Retinal pigment epithelial cell (primary cell): ENCODE measurements at places on chromosomes 2 and 18.

DNA sequence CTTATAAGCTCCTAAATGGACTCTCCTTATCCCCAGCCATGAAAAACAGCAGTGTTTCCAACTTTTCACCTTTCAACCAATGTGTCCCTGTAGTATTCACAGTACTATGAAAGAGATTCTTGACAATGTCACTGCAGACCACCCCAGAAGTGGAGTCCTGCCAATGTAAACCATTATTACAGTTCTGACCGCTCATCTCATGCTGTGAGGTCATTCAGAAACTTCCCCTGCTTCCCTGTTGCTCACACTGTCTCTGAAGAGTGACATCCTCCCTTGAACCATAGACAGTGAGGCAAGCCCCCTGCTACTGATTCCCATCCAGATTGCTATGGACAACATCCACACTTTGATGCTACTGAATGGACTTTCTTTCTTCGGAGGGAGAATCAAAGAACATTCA lies 1523.7 kb upstream of the ACVR2A start:
- no peak for DNase-seq

DNA sequence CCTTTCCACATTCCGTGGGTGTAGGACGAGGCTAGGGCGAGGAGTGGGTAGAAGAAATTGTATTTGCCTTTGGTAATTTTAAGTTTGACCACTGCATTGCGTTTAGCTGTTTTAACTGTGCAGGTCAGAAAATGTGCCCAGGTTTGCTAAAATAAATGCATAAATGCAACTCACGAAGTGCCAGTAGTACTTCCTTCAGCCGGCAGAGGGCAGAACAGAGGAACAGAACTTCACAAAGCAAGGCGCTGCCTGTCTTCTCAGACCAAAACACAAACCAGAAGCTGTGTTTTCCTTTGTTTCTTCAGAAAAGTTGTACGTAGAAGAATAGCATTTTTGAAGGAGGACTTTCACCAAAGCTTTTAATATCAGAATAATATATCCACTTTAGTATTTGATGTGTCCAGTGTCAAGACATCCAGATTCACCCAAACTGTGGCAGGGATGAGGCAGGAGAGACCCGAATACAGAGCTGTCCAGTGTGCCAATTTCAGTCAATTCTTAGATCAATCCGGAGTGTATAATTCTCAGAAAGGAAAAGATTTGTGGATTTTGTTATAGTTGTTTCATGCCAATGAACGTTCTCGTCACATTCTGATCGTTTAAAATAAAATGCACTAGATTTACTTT lies 348.6 kb downstream of the DLGAP1 start:
- peak; percentile 28 for DNase-seq

- no peak for DNase-seq
These were observed 660.5 kb downstream of the LRRTM4 start for GRCh38 chr2:76861708-76862107.

- peak; percentile 92 for DNase-seq
These were observed 125.9 kb downstream of the MAIP1 start for GRCh38 chr2:200081236-200081635.

DNA sequence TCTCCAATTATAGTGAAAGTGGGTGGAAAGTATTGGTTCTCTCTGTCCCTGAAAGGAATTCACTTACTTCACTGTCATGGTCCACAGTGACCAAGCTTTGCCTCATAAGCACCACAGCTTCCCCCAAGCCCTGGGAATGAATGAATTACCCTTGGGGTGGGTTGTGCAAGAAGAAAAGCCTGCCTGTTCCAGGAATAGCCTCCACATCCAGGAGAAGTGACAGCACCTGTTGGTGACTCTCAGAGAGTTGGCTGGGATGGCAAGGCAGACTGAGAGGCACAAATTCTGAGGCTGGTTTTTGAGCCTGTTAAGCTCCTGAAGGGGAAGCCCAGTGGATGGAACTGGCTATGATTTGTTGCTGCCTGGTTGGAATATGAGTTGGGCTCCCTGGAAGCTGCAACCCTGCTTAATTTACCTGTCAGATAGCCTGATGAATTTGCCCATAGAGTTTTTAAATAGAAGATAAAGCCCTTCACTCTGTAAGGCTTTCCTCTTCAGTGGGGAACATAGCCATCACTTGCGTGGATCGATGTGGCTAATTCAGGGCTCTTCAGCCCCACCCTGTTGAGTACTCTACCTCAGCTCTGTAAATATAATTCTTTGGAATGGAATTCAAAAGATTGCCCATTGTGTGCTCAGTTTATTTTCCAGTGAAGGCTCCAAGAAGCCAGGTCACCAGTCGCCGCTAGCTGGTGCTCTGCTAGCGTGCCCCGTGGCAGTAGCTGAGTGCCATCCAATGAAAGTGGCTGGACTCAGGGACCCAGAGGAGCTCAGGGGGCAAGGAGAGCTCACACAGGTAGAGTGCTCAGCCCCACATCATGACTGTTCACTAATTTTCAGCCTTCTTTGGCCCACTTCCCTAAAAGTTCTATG lies 479.3 kb downstream of the IRS1 start:
- no peak for DNase-seq

- no peak for DNase-seq
These were observed 243.0 kb downstream of the RPRM start for GRCh38 chr2:153235516-153235915.

- no peak for DNase-seq
These were observed at the start of gene VIT for GRCh38 chr2:36696533-36696932. VIT (plus strand) TSS chr2:36696707; CDS start chr2:36716371, 19,664 bp downstream.

DNA sequence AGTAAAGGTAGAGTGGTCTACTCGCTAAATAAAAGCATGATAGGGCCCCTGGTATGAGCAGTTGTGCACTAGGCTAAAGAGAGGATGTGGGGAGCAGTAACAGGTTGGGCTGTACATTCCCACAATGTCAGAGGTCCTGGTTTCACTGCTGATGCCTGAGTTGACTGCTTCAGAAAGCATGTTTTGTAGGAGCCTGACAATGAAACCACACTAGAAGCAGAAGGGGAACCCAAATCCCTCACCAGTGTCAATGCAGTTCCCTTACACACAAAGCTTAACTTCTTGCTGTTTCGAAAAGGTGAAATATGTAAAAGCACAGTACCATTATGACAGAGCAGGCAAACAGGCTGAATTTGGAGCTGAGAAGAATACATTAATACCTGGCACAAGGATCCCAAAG lies 291.7 kb upstream of the KYNU start:
- no peak for DNase-seq

- no peak for DNase-seq
These were observed 149.4 kb upstream of the DNMT3A start for GRCh38 chr2:25491003-25491696.

GRCh38 chr2:68278169-68278568 lies 25.8 kb upstream of the PPP3R1 start:
- no peak for DNase-seq

- no peak for DNase-seq
These were observed 312.1 kb upstream of the ZEB2 start for GRCh38 chr2:144832048-144832447.

DNA sequence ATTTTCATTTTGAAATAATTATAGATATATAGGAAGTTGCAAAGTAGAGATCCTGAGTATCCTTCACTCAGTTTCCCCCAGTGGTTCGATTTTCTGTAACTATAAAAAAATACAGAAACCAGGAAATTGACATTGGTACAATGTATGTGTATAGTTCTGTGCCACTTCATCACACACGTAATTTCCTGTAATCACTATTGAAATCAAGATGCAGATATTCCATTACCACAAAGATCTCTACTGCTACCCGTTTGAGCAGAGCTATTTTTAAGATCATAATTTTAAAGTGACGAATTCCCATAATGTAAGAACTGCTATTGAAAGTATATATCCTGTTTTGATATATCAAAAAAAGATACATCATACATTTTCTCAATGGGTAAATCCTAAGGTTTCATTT lies 142.3 kb downstream of the BABAM2 start:
- DNase-seq, result no peak

GRCh38 chr2:164843346-164843911 lies 1.8 kb upstream of the COBLL1 start:
- peak; percentile 38 for DNase-seq

GRCh38 chr2:209973328-209973727 lies 29.1 kb upstream of the RPE start:
- DNase-seq, result no peak
